ENCODE measurements at places on chromosomes 3 and 15.

GRCh38 chr3:154496978-154497377 is 67.0 kb upstream of the GPR149 start:
- DNase-seq: no peak

- peak; percentile 8 for DNase-seq
Measured at GRCh38 chr3:195863121-195864061, 45.0 kb downstream of the TNK2 start.

GRCh38 chr15:67820122-67820991 is 5.0 kb upstream of the SKOR1 start:
- DNase-seq: no peak

- DNase-seq: no peak
Measured at GRCh38 chr3:135337192-135337591, 542.1 kb downstream of the EPHB1 start.

GRCh38 chr3:121601212-121601812 is 8.1 kb downstream of the FBXO40 start:
- DNase-seq: no peak

DNA sequence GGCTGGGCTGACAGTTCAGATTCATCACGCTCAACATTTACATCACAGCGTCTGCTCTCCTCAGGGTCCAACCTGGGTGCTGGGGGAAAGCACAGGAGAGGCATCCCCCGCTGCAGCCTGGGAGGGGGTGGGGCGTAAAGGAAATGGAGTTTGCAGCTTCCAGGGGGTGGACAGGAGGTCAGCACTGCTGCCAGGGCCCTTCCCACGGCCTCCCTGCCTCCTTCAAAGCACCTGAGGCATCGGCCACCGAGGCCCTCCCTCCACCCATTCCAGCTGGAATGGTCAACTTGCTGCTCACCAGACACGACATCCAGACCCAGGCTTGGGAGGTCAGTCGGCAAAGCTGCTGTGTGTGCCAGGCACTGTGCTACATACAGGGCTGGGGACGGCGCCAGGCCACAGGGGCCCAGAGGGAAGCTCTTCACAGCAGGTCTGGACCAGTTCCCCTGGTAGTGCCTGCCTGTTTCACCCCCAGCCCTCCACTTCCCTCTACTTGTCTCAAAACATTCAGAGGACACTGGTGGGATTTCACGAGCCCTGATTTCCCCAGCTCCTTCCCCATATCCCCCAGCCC is 120.7 kb downstream of the ANP32A start:
- no peak for DNase-seq

Data from NCI-H446 treated with DMSO at 0.1 percent for 48 hours (cell line).